ENCODE measurements at places on chromosomes 2 and 18.

GRCh38 chr2:57536535-57537231 is 509.9 kb upstream of the VRK2 start:
- DNase-seq = no peak

GRCh38 chr2:69680001-69680675 is 36.6 kb upstream of the AAK1 start:
- DNase-seq = no peak

GRCh38 chr2:241863536-241863954 is 4.9 kb upstream of the PDCD1 start:
- no peak for DNase-seq

- DNase-seq = no peak
Measured at GRCh38 chr2:127134833-127135830, 28.2 kb upstream of the BIN1 start.

- DNase-seq = no peak
Measured at GRCh38 chr18:37711766-37712505, 146.3 kb upstream of the CELF4 start.

DNA sequence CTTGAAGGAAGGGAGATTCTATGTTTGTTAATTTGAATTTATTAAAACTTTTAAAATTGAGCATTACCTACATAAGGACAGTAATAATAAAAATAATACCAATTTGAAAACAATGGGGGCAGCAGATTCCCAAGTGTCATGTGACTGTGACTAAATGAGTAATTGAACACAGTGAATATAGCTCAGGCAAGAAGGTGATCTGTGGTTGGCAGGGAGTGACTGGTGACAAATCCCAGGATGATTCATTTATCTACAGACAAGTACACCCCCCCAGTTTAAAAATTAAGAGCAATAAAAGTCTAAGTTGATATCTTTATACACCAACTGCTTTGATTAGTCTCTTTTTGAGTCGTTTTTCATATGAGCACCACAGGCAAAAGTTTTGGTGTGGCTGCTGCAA is 299.5 kb downstream of the ARHGAP15 start:
- DNase-seq = no peak

- DNase-seq = peak; percentile 70
Measured at GRCh38 chr2:234496835-234497593, at the start of gene ARL4C. ARL4C (minus strand) TSS chr2:234497081; CDS start chr2:234496586, 495 bp downstream.

DNA sequence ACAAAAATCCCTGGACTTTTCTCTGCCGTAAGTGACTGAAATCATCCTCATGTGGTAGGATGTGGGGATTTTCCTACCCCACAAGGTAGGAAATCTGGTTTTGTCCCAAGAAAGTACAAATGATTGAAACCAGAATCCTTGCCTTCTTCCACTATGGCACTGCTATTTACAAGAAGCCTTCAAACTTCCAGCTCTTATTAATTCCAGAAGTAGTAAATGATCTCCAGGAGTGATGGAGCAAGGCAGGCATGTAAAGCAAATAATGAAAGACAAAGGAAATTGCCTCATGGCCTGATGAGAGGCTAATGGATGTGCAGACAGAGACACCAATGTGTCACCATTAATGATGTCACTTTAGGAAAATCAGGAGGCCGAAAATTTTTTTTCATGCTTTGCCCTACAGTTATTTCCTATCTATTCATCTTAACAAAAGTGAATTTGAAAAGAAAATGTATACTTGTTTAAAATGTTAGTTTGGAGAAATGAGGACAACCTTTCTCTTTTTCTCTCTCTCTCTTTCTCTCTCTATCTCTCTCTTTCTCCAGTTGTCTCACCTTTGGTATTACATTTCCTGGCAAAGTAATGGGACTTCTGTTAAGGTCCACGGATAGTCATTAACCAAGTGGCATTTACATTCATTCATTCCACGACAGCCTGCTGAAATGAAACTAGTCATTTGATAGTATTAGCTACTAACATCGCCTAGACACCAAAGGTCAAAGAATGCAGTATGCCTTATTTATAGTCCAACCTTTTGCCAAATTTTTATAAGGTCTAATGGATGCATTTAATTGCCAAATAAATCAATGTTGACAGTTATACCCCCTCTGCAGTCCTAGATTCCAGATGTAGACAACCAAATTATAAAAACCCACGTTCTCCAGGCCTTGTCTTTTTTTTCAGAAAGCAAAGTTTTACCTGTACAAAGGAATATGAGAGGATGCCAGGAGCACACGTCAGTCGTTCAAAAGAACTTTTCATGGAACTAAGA is 5.0 kb upstream of the EVA1A start:
- DNase-seq = no peak

DNA sequence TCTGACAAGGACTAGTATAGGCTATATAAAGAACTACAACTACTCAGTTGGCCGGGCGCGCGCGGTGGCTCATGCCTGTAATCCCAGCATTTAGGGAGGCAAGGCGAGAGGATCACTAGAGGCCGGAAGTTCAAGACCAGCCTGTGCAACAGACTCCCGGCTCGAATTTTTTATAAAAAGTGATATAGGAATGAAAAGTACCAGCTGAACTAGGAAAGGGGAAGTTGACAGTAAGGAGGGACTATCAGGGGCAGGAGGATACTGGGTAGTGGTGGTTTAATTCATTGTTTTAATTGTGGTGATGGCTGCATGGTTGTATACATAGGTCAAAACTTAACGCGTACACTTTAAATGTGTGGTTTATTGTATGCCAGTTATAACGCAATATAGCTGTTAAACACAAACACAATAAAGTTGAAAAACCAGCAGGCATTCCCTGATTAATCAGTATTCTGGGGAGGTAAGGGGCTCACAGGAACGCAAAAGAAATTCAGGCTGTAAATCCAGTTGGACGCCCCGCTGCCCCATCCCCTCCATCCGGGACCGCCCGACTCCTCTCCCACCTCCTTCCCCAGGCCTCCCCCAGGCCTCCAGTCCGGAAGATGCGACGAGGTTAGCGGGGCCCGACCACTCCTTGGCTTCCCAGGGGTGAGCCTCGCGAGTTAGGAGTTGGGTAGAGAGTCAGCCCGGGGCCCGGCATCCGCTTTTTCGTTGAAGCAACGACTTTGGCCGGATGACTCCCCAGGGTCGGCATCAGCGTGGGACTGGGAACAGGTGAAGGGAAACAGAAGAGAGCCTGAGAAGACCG is 746 bp upstream of the POLR1B start:
- DNase-seq = no peak

GRCh38 chr2:144163592-144163991 is 356.3 kb downstream of the ZEB2 start:
- DNase-seq = no peak

GRCh38 chr2:223054193-223054781 is 2.3 kb downstream of the KCNE4 start:
- DNase-seq = no peak

DNA sequence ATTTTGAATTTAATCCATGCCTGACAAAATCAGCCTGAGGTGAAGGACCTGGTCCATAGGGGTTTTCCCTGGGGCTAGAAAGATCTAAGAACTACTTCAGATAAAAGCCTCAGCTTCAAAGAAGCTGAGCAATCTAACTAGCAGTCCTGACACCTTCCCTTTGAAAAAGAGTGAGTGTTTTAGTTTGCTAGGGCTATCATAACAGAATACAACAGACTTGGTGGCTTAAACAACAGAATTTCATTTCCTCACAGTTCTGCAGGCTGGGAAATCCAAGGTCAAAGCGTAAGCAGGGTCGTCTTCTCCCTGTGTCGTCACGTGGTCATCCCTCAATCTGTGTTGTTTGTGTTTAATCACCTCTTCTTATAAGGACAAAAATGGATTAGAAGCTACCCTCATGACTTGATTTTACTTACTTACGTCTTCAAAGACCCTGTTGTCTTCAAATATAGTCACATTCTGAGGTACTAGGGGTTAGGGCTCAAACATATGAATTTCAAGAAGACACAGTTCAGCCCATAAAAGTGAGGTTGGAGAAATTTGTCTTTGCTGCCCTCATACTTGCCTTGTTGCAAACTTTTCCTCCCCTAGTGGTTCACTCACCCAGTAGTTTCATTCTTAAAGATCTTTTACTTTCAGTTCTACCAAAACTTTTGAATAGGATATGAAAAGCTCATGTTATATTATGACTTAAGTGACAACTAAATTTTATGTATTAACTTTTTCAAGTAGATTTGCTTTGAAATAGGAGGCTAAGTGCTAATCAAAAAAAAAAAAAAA is 673.8 kb downstream of the ARHGAP15 start:
- DNase-seq = no peak

Data from activated B cell treated with CpG ODN at 0.5 μM for 24 hours (primary cell).